CD4-positive, alpha-beta T cell treated with Interleukin-1 beta for 1 hour (primary cell): ENCODE measurements at places on chromosomes 13 and 19.
A peak's percentile ranks its signal among the peaks of the same experiment; 100 is the strongest.

- peak; percentile 37 for DNase-seq
These were observed 5.4 kb upstream of the RASAL3 start for GRCh38 chr19:15469513-15470297.

DNA sequence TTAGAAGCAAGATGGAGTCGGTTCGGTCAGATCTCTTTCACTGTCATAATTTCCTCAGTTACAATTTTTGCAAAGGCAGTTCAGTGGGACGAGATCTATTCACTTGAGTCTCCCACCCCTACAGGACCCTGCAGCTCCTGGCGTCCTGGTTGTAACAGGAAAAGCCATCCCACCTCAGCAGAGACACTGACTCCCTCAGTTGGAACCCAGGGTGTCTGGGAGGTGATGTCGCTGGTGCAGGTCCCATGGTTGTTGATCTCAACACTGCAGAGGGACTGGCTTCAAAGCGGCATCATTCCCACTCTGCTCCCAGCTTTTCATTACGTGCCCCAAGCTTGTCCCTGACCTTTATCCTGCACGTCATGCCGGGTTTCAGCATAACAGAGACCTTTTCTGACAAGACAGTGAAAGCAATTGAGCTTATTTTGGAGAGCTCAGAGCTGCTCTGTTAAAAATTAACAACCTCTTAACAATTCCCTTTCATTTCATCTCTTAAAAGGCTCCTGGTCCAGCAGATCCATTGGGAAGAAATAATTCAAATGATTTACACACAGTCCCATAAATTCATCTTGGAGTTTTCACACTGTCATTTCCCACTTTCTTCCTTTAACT lies 17.6 kb upstream of the COG3 start:
- DNase-seq, result no peak

- DNase-seq, result peak; percentile 15
These were observed 294.8 kb downstream of the TSHZ3 start for GRCh38 chr19:31054430-31054829.

DNA sequence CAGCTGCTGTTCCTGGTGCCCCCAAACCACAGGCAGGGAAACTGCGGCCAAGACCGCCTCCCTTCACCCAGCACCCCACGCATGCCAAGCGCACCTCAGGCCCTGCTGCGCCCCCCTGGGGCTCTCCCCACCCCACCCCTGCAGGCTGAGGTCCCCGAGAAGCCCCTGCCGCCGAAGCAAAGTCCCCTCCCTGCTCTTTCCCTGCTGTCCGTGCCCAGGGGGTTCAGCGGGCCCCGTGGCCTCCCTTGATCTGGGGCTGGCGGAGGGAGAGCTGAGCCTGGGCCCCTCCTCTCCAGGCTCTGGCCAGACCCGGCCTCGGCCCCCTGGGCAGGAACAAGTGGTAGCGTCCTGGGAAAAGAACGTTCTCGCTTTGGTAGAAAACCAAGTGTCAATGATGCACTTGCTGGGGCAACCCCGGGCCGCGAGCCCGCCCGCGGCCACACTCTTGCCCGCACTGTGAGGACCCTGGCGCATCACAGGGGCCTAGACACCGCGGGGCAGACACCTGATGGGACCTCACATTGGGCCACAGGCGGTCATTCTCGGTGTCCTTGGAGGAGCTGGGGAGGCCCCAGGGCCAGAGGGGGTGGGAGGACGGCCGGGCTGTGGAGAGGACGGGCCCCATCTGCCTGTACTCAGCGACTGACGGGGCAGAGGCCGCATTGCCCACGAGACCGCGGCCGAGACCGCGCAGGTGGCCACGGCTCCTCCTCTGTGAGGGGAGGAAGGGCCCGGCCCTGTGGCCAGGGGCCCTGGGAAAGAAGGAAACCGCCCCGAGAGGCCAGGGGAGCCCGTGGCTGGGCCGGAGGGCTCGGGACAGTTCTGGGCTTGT lies 29.0 kb downstream of the GPX4 start:
- DNase-seq, result peak; percentile 42

- no peak for DNase-seq
These were observed 69.5 kb downstream of the PTPRS start for GRCh38 chr19:5271145-5271544.

DNA sequence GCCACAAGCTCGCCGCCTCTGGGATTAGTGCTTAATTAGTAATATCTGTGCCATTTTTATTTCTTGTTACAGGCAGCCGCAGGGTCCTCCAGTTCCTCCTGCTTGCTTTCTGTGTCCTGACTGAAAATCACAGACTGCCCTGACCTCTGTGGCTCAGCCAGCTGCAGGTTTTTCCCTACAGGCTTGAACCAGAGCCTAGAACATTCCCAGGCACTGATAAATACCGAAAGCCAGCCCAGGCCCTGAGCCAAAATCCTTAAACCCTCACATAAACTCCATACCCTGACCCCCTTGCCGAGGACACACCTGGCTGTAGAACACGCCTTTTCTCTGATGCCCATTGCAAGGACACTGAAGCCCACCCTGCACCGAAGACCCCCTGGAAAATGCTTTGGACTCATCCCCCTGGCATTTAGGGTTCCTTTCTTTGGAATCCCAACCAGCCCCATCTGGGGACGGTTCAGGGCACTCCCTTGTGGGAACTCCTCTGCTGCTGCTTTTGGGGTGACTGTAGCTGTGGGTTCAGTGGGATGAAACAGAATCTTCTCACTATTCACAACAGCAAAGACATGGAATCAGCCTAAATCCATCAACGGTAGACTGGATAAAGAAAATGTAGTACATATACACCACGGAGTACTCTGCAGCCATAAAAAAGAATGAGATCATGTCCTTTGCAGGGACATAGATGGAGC lies 15.5 kb downstream of the DPP9 start:
- DNase-seq, result no peak

DNA sequence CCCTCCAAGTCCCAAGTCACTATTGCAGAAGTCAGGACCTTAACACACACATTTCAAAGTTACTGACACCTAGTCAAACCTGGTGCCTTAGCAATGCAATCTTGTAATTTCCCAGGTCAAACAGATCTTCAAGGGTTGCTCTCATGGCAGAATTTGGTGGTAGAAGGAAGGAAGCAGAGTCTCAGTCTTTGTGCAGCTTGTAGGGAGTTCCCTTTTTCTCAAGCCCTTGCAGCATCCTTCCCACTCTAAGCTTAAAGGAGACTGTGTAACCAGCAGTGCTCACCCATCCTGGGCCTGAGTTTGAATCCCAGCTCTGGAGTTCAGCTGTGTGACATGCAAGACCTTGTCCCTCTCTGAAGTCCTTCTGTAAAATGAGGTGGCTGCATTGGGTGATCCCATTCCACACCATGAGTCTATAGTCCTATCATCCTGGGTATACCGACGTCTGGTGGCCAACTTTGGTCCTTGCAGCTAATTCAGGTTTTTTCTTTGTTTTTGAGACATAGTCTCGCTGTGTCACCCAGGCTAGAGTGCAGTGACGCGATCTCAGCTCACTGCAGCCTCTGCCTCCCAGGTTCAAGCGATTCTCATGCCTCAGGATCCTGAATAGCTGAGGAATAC lies 9.8 kb downstream of the SIGLEC10 start:
- DNase-seq, result peak; percentile 46

- DNase-seq, result peak; percentile 18
These were observed 4.6 kb downstream of the KLF12 start for GRCh38 chr13:74129500-74130191.
